ENCODE measurements at places on chromosomes 4 and X.

DNA sequence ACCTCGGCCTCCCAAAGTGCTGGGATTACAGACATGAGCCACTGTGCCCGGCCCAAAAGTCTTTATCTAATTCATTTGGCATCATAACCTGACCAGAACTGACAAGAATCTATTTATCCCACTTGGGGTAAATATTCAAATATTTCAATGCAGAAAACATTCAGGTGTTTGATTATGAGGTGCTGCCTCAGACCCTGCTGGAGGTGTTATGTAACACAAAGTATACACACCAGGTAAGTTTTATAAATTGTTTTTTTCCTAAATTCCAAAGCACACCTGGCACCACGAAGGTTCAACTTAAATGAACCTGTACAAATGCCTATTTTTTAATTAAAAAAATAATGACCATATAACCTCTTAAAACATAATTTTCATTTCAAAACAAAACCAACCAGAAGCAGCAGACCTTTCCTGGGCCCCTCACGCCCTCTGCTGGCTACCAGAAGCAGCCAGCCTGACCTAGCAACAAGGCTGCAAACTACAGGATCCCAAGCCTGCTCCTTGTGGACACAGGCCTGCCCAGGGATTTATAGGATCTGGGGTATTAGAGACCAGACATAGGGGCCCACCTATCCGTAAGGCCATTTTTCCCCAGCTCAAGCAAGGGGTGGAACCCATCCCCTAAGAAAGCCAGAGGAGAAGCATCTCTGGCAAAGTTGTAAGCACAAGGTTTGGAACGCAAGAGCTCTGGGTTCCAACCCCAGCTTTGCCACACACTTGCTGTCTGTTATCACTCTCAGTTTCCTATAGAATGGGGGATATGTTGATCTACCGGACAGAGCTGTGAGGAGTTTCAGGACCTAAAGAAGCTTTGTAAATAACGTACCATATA, 11.7 kb downstream of the OTUD5 start:
- no peak for DNase-seq

- DNase-seq, result no peak
Observed at GRCh38 chr4:184755278-184755677, 21.4 kb upstream of the CENPU start.

GRCh38 chr4:153850533-153851280, 61.8 kb upstream of the SFRP2 start:
- DNase-seq, result no peak

DNA sequence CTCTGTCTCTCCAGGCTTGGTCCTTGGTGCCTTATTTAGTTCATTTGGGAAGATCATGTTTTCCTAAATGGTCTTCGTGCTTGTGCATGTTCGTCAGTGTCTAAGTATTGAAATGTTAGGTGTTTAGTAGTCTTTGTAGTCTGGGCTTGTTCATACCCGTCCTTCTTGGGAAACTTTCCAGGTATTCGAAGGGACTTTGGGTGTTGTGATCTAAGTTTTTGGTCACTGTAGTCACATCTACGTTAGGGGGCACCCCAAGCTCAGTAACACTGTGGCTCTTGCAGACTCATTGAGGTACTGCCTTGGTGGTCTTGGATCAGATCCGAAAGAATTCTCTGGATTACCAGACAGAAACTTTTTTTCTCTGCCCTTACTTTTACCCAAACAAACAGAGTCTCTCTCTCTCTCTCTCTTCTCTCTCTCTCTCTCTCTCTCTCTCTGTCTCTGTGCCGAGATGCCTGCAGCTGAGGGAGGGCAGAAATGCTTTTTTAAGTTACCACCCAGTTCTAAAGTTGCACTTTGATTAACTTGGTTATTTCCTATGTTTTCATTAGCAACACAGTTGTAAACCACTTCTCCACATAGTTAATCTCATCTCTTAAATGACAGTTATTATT, 67.6 kb upstream of the SLC7A3 start:
- peak; percentile 8 for DNase-seq

DNA sequence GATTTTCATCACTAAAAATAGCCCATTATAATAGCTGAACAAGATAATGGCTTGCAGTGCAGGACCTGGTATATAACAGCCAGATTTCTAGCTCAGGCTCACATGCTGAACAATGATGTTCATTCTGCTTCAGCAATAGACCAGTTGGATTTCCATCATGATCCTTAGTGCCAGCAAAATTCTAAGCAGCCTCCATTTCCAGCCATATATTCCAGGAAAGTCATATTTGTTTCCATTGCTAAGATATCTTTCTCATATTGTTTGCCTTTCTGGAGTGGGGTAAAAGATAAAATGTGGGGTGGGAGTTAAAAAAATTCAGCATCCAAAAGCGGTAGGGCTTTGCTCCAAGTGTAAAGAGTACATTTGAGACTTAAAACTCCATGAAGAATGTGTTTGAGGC, 2344.1 kb downstream of the PCDH7 start:
- DNase-seq, result no peak

GRCh38 chr4:174037049-174037448, 246.4 kb downstream of the FBXO8 start:
- no peak for DNase-seq

GRCh38 chr4:77843628-77844027, 19.0 kb upstream of the MRPL1 start:
- no peak for DNase-seq

DNA sequence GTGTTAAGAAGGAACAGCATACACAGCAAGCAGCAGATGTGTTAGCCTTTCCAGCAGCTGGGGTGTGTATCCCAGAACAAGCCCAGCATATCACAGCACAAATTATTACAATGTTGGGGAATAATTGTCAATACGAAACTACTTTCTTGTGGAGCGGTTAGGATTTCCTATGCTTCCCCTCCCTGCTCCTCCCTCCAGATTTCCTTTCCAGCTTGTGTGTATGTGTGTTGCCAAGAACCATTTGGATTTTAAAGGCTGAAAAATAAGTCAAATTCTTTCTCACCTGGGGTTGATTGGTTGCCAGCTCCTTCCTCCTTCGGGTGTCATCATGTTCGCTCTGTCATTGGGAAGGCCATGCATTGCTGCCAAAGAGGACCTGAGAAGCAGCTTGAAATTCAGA, 178.2 kb upstream of the FRMPD4 start:
- no peak for DNase-seq

DNA sequence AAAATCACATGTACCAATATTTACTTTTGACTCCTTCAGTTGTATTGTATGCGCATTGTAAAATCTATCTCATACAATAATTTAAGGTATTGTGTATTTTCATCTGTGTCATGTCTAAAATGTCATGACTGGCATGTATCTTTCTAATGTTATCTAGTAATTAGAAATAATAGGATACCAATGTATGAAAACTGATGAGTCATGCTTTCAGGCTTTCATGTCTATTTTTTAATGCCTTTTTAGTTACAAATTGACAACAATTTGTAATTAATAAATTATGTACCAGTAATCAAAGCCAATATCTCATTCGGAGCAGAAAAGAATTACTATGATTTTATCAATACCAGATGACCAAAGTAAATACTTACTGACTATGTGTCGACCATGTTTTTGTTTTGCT, 107.7 kb downstream of the GALNTL6 start:
- DNase-seq, result no peak

DNA sequence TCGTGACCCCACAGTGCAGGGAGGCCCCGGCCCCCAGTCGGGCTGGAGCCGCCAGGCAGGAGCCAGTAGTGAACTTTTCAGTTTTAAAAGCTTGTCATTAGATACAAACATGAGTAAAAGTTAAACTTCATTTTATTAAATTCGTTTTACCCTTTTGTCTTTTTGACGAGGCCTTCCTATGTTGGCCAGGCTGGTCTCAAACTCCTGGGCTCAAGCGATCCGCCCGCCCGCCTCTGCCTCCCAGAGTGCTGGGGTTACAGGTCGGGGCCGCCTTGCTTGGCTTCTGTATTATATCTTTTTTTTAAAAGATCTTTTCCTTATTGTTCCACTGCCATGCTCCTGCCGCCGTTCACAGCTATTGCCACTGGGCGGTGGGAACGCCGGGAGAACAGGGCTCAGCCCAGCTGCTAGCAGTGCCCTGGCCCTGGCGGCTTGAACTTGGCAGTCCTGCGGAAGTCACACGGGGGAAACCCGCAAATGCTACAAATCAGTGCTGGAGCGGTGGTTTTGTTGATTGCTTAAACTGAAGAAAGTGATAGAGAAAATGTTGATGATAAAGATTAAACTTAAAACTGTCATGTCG, 968 bp upstream of the NELFA start:
- DNase-seq, result no peak

DNA sequence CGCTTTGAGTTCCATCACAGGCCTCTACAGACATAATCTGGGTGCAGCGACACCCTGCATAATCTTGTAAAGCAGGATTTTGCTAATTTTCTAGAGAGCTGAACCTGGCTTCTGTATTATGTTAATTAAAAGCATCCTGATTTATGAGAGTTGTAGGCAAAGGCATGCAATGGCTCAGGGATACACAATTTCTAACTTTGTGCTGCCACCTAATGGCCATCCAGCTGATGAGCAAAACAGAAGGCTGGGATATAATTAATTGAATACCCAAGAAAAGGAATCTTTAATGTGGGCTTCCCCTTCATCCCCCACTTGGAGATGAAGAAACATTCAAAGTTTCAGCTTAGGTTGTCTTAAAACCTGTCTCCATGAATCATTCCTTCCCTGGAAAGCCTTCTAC, 78.1 kb downstream of the BMP15 start:
- no peak for DNase-seq

GRCh38 chr4:159079074-159079473, 23.8 kb upstream of the RAPGEF2 start:
- DNase-seq, result no peak

DNA sequence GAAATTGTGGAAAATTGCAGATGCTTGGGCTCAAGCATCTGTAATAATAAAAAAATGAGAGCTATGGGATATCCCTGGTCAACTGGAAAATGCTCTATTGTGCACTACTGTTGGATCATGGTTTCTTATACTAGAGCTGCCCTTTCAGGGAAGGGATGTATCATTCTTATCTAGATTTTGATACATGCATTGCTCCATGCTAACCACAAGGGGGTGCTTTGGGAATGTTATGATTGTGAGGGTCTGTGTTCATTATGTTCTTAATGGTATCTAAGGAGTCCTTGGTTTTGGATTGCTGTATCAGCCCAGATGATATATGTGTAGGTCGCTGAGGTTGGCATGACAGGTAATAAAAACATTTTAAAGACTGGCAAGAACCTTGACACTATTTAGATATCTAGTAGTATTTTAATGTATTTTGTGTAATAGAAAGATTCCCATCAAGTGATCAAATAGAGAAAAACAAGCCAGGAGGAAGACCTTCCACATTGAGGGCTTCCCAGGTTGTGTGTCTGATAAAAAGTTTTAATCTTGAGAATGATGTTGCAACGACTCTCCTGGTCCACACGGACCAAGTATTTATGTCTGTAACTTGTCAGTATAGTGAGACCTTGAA, 49.2 kb upstream of the TLR2 start:
- no peak for DNase-seq

- DNase-seq, result no peak
Observed at GRCh38 chrX:84336646-84337045, 148.6 kb upstream of the RPS6KA6 start.

DNA sequence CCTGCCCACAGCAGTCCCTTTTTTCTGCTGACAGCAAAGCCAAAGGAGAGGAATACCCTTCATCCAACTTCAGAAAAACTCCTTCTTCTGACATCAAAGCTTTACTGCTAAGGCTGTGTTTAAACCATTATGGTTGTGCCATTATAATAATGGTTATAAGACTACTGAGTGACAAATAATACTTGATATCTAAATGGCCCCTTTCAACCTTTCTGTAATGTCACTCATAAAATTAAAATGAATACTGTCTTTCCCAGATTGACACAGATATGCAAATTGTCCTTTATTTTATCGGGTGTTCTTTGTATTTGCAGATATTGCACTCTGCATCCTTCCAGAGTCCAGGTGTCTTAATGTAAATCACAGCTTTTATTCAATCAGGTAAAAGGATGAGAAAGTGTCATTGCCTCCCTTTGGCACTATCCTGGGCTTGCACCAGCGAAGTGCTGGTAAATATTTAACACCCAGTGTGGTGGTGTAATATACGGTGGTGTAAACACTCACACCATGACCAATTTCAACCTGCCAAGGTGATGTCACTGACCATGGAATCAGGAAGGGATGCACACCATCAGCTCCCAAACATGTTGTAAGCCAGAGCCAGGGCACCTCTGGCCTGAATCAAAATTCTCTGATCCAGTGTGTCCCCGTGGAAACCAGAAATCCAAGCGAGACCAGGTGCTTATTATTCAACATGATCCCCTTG, 139.4 kb upstream of the TENM3 start:
- DNase-seq, result no peak

- DNase-seq, result no peak
Observed at GRCh38 chrX:71158603-71159002, 14.0 kb downstream of the NLGN3 start.

DNA sequence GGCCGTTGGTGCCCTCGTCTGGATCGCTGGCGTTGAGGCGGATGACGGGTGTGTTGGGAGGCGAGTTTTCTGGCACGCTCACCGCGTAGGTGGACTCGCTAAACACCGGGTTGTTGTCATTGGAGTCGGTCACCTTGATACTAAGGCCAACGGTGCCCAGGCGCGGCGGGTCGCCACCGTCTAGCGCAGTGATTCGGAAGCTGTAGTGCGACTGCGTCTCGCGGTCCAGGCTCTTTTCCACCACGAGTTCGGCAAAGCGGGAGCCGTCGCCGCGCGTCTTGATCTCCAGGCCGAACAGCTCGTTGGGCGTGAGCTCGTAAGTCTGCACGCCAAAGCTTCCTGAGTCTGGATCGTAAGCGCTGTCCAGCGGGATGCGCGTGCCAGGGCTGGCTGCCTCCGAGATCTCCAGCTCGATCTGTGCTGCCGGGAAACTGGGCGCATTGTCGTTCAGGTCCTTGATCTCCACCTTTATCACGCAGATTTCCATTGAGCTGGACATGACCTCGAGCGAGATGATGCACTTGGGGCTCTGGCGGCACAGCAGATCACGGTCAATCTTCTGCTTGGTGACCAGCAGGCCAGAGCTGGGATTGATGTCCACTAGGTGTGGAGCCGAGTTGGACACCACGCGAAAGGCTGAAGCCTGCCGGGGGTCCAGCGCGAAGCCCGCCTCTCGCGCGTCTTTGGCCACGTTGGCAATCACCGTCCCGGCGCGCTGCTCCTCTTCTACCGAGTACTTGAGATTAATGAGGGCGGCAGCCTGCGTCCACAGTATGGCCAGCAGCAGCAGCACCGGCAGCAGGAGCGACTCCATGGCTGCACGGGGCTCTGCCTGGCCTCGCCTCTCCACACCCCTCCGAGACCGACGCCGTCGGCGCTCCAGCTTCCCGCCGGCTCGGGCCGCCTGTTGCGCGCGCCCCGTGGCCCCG, 2.0 kb downstream of the PCDH19 start:
- peak; percentile 45 for DNase-seq

Measured in right kidney (tissue), 9 donors.